ENCODE measurements at places on chromosomes 3 and 15.

- DNase-seq, result no peak
Measured at GRCh38 chr3:106170636-106171035, 301.8 kb upstream of the CBLB start.

DNA sequence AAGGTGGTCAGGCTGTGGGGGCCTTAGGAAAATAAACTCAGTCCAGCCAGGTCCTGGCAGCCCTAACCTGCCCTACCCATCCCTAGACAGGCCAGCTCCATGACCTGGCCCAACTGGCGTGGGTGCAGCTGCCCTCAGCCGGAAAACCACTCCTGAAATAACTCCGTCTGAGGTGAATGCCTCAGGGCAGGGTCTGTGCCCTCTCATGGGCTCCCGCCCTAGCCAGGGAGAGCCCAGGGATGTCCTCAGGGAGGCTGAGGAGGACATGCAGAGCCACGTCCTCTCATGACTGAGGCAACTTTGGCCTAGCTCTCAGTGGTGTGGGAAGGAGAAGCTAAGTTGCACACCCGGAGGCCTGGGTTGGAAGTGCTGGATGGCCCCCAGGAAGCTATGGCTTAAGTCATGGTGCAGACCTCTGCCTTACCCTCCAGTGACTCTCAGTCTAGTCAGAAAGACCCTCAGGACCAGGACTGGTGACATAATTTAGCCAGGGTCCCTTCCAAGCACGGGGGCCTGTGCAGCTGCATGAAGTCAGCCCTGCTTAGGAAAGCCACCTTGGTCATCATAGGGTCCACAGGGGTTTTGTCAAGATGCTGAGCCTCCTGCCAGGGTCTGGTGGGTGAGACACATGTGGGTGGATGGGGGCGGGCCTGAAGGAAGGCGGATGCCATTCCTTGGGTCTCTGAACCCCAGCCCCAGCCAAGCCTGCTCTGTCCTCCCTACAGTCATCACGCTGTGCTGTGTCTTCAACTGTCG is 7.4 kb downstream of the TMIE start:
- DNase-seq, result no peak

- no peak for DNase-seq
Measured at GRCh38 chr3:58274027-58274614, 31.9 kb upstream of the RPP14 start.

- DNase-seq, result no peak
Measured at GRCh38 chr3:123314359-123315270, 112.9 kb downstream of the SEC22A start.

DNA sequence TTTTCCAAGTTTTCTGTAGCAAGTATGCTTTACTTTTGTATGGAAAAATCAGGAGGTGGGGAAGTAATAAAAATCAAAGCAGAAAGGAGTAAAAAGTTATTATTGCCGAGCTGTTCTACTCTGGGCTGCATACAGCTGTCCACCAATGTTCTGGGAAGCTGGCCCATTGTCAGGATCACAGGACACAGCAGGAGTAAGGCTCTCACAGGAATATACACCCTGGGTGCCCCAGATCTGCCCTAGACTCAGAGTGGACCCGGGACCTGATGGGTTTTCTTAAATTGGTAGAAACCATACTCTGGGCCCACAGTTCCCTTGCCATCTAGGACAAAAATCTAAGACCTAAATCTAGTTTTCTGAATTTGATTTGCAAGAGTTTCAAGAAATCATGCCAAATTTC is 60.4 kb downstream of the TNIK start:
- no peak for DNase-seq

- DNase-seq, result no peak
Measured at GRCh38 chr3:113514265-113514769, 639 bp downstream of the SPICE1 start.

DNA sequence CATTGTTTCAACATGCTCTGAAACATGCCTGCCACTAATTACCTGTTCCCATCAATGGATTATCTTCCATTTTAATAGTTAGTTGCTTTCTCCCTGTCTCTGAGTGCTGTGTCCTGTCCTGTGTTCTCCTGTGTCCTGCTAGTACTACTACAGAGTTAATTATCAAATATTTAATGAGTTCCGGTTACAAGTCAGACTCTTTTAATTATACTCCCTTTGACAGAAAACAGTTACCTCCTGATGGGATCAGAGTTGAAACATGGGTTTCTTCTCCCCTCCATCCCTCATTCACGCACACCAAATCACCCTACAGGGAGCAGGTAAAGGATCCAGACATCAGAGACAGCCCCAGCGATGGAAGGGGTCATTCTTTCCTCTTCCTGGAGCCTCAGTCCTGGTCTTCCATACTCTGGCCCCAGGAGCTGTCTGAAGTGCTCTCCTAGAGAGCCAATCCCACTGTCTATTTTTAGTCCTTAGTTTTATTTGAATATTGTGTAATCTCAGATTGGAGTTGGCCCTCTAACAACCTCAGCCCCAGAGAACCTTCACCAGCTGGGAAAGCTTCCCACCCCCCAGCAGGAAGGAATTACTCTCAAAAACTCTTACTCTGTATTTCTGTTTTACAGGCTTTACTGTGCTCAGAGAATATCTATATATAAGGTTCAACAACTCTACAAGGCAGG is 137.0 kb upstream of the C2CD4B start:
- DNase-seq, result no peak

DNA sequence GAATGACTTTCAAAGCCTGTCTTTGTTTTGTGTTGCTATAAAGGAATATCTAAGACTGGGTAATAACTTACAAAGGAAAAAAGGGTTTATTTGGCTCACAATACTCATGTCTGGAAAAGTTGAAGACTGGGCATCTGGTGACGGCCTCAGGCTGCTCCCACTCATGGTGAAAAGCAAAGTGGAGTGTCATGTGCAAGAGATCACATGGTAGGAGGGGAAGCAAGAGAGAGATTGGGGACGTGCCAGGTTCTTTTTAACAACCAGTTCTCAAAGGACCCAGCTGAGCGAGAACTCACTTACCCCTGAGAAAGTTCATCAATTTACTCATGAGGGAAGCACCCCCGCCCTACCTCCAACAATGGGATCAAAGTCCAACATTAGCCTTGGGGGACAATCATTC is 929.4 kb downstream of the ROBO1 start:
- no peak for DNase-seq

DNA sequence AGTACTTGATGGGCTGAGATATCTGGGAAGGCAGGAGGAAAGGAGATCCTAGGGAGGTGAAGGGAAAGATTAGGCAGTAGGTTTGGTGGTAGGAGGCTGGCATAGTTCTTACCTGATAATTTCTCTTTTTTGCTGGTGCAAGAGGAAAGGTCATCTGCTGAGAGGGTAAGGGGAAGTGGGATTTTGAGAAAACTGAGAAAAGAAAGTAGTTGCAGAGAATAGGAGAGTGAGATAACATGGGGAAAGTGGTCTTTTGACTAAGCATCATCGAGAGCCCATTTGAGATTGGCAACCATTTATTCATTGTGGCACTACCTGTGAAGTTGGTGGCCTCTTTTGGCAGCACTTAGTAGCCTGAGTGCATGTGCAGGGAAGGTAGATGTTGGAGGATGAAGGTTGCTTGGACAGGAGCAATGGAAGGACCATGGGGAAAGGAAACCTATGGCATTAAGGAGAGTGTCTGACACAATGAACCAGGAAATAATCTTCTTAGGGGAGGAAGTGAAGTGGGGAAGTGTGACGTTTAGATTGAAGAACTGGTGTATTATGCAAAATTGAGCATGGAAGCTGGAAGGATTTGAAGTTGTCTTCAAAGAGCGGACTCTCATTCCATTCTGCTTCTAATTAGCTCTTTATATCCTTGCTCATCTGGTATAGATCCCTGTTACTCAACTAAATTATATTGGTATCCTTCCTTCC is 21.9 kb upstream of the USP13 start:
- DNase-seq, result no peak

GRCh38 chr3:25297667-25298585 is 130.1 kb upstream of the RARB start:
- DNase-seq, result no peak

DNA sequence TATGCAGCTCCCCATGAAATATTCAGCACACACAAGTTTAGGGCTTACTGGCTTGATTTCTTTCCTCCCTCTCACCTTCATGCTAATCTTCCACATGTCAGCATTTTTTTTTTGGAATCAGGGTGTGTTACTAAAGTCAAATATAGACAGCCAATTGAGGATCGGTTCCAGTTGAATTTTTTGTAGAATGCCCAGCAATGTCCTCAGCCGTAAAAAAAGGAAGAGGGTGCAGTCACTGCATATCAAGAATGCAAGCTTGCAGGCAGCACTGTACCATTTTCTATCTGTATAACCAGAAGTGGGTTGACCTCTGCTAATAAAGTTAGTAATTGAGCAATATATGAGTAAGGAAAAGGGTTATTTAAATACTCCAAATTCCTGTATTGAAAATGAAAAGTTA is 51.4 kb upstream of the CHMP2B start:
- no peak for DNase-seq

GRCh38 chr3:136075218-136075808 is 109.8 kb downstream of the PPP2R3A start:
- peak; percentile 46 for DNase-seq

DNA sequence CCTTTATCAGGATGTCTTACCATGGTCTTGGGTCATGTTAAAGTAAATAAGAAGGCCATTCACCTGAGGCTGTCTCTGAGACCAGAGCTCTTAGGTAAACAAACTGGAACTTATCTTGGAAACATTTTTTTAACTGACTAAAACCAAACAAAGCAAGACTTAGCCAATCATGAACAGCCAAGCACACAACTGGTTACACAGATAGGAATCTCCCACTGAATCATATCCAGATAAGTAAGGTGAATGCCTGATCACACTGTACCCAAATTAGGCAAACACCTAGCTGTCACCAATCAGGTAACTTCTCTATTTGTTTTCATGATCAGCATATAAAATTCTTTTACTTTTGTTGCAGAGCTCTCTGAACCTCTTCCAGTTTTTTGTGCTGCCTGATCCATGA is 205.4 kb downstream of the CNTN3 start:
- no peak for DNase-seq

- no peak for DNase-seq
Measured at GRCh38 chr3:32421991-32422859, 30.6 kb downstream of the CMTM7 start.

- DNase-seq, result no peak
Measured at GRCh38 chr3:86109434-86109833, 881.5 kb downstream of the VGLL3 start.

GRCh38 chr3:36908647-36909180 is 36.1 kb downstream of the TRANK1 start:
- DNase-seq, result no peak

DNA sequence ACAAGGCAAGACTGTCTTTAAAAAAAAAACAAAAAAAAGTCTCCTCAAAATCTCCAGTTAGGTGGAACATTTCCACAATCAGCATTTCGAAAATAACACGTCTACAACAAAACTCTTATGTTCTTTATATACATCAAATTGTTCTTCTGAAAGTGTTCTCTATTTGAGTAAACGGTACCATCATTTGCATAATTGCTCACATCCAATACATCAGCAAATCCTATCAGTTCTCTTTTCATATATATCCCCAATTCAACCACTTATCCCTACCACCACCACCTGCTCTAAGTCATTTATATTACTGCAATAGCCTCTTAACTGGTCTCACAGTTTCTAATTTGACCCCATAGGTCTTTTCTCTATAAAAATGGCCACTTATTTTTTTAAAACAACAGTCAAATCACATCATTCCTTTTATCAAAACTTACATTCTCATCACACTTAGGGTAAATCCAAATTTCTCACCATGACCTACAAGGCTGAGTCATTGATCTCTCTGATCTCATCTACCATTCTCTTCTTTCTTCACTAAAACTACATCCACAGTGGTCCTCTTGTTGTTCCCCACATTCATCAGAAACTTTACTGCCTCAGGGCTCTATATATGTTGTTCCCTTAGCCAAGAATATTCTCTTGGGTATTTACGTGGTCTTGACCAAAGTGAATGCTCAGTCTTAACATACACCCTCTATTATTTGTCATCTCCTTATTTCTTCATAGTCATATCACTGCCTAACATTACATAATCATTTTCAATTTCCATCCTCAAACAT is 237.0 kb downstream of the SCAPER start:
- DNase-seq, result no peak

- DNase-seq, result no peak
Measured at GRCh38 chr15:42359985-42360384, 684 bp downstream of the CAPN3 start.

- DNase-seq, result no peak
Measured at GRCh38 chr3:116135457-116136085, 309.7 kb downstream of the LSAMP start.

- DNase-seq, result no peak
Measured at GRCh38 chr15:84872009-84872910, 12.2 kb upstream of the SLC28A1 start.

GRCh38 chr3:68033867-68034266 is 379.5 kb upstream of the SUCLG2 start:
- DNase-seq, result no peak

DNA sequence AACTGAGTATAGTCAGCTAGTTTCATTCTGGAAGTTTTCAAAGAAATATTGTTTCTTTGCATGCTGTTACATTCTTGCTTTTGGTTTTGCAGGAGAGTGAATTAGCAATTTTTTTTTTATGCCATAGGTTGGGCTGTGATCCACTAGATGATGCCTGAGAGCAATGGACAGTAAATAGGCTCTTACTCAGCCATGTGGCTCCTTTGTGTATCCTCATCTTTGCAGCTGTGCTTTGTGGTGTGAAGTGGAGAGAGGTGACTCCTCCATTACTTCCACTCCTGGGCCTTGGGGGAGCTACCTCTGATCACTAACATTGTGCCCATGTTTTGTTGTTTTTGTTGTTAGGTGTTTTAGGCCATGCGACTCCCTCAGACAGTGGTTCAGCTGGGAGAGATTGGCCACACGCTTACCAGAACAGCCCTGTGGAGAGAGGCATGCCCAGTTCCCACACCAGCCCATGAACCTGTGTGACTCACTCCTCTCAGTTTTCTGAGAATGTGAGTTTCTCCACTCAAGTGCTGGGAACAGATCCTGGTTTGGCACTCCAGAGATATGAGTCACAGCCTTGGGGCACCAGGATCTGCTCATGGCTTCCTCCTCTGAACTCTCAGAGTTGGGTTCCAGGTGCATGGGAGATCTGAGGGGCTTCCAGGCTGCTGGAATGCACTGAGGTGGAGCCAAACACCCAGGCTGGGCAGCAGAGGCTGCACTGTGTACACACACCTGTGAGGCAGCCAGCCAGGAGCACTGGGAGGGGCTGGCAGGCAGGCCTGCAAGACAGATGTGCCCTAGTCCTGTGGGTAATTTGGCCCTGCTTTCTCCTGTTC is 785.3 kb downstream of the ROBO2 start:
- no peak for DNase-seq

DNA sequence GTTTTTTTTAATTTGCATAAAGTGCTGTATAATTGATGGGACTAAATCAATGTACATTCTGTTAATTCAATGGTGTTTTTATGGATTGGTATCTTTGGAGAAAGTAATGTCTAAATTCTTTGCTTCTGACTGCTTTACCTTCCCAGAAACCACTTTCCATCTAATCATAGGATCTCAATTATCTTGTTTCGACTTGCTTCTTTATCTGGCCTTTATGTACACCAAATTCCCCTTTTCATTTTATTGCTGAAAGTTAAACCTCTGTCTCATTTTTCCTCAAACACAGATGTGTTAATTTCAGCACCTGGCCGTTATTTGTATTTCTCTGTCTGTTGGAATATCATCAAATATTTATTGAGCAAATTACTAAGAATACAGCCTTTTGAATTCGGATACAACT is 287.3 kb upstream of the GBE1 start:
- DNase-seq, result no peak
